Activated CD8-positive, alpha-beta memory T cell treated with anti-CD3 and anti-CD28 coated beads for 4 hours (primary cell): ENCODE measurements at places on chromosomes 4 and X.

GRCh38 chrX:15813416-15813815, 23.1 kb downstream of the ZRSR2 start:
- no peak for DNase-seq

GRCh38 chrX:131901546-131901945, 121.6 kb upstream of the STK26 start:
- DNase-seq = no peak

- DNase-seq = no peak
Observed at GRCh38 chr4:93791570-93792195, 36.9 kb upstream of the ATOH1 start.

GRCh38 chrX:15758140-15758539, 20.1 kb downstream of the CA5B start:
- no peak for DNase-seq

GRCh38 chr4:7910263-7910896, 29.3 kb downstream of the AFAP1 start:
- no peak for DNase-seq

DNA sequence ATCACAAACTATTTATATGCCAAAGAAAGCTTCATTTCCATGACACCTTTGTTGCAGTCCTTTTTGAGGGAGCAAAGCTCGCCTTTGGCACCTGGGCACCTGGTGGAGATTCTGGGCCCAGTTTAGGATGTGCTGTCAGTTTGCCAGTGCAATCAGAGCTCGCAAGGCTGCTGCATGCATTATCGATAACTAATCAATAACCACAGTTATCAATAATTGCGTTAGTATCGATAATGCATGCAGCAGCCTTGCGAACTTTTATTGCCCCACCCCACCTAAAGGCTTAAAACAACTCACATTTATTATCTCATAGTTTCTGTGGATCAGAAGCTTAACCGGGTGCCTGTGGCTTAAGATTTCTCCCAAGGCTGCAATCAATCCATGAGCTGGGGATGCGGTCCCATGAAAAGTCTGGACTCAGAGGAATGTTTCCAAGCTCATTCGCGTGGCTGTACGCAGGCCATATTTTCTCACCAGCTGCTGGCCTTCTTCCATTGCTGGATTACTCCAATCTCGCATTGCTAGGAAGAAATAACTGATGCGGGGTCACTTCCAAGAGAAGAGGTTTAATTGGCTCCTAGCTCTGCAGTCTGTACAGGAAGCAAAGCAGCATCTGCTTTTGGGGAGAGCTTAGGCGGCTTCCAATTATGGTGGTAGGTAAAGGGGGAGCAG, 6.2 kb upstream of the AFAP1 start:
- DNase-seq = no peak

DNA sequence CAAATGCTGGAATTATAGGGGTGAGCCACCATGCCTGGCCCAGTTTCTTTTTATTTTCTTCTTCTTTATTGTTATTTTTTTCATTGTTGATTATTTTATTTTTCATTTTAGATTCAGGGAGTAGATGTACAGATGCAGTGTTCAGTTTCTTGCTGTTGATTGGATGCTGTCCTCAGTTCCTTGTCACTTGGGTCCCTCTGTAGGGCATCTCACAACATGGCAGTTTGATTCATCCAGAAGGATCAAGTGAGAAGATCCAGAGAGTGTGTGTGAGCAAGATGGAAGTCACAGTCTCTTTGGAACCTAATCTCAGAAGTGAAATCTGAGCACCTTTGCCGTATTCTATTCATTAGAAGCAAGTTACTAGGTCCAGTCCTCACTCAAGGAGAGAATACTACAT, 20.9 kb downstream of the HMGB3 start:
- DNase-seq = no peak
